Right lung (tissue), 10 donors: ENCODE measurements at places on chromosomes 5 and 9.

GRCh38 chr9:117486426-117486825 lies 71.6 kb upstream of the ASTN2 start:
- no peak for DNase-seq

GRCh38 chr5:10420468-10420867 lies 21.2 kb upstream of the ROPN1L start:
- DNase-seq = no peak

- DNase-seq = no peak
These were observed 1.7 kb upstream of the NTMT1 start for GRCh38 chr9:129624168-129624759.

DNA sequence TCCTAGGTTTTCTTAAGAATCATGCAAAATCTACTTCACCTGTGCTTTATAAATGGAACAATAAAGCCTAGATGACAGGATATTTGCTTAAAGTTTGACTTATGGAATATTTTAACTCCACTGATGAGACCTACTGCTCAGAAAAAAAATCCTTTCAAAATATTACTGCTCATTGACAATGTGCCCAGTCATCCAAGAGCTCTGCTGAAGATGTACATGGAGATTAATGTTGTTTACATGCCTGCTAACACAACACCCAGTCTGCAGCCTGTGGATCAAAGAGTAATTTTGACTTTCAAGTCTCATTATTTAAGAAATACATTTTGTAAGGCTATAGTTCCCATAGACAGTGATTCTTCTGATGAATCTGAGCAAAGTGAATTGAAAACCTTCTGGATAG lies 889.6 kb downstream of the CDH18 start:
- no peak for DNase-seq

DNA sequence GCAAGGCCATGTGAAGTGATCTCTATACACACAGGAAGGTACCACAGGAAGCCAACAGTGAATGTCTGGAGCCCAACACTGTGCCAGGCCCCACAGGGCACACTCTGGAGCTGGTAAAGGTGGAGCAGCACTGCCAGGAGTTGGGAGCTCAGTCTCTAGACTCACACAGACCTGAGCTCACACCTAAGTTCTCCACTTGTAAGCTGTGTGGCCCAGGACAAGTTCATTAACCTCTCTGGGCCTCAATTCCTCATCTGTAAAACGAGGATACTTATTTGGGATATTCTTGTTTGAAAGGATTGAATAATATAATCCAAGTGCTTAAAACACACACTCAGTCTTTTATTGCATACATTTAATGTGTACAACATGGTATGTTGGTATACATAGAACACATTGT lies 60.6 kb upstream of the IQGAP2 start:
- DNase-seq = no peak

- no peak for DNase-seq
These were observed 716 bp downstream of the TMEM171 start for GRCh38 chr5:73121119-73121463.

GRCh38 chr9:115794921-115795475 lies 358.6 kb upstream of the PAPPA start:
- no peak for DNase-seq

DNA sequence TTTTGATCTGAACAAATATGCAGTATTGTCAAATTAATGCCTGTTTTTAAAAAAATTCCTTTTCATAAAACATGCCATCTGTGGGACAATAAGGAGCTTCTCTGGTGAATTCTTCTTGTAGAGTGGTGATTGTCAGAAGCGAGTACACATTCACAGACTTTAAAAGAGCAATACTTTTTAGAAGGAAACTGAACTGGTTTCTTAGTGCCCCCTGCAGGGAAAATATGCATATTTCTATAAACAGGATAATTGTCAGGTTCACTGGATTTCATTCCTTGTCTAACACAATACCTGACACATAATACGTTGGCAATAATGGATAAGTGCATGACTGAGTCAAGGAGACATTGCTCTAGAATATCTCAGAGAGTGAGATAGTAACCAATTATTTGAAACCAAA lies 133.7 kb downstream of the KIF4B start:
- DNase-seq = no peak

DNA sequence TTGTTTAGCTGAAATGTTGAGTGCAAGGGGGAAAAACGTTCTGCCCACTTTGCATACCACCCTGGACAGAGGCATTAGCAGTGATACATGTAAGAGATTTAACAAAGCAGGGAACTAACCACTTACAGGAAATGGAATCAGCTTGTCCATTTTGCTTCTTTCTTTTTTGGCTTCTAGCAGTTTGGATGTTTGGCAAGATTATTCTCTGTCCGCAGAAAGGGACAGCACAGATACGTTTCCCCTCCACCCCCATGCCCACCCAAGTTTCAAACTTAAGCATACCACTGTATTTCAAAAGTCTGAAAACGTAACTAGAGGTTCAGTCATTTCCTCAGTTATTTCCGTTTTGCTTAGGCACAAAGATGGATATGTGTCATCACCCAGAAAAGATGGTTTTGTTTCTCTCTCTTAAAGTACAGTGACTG lies 118.4 kb downstream of the GDNF start:
- no peak for DNase-seq

- DNase-seq = no peak
These were observed 5.8 kb downstream of the MACROH2A1 start for GRCh38 chr5:135393229-135393628.

GRCh38 chr9:84123648-84124406 lies 143.2 kb downstream of the RMI1 start:
- DNase-seq = no peak

DNA sequence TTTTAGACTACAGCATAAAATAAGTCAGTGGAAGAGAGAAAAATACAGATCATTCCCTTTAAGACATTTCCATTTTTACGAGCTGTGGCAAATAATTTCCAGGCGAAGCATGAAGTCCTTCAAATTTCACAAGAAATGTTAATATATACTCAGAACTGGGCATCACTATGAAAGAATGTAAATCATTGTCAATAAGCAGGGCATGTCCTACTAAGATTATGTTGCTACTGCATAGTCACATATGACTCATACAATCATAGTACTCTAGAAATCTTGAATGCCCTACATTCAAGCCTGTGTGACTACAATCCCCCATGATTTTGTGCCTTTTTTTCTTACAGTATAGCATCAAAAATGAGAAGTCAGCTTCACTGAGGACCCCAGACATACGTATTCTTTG lies 485.2 kb upstream of the FTMT start:
- no peak for DNase-seq

DNA sequence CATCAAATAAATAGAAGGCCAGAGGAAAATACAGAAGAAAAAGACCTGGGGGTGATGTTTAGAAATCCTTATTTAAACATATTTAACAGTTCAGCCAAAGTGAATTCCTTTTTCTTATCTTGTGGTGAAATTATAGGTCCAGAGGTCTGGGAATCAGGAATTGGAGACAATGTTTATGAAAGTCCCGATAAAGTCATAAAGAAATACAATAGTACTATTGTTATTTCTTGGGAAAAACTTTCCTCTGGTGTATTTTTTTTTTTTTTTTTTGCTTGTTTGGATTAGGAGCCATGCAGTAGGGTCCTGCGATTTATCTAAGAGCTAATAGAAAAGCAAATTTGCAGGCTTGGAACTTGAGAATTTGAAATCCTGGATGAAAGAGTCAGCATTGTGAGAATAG lies 426 bp downstream of the C7 start:
- DNase-seq = no peak

- no peak for DNase-seq
These were observed 47.5 kb downstream of the COL27A1 start for GRCh38 chr9:114202849-114203248.

DNA sequence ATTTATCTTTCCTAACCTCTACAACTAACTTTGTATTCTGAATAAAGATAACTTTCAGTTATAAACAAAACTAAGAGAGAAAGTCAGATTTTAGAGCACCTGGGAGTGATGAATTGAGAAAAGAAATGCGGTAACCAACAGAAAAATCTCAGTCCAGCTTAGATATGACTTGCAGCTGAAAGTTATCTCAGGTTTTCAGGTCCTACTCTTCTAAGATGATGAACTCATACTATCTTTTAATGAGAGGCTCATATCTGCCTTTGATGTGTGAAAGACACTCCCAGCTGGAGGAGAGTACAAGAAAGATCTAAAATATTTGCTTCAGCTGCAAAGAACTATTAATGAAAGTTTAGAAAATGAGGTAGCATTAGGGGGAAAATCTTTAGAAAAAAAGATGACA lies 190.5 kb downstream of the DENND1A start:
- no peak for DNase-seq

GRCh38 chr5:145903867-145904266 lies 31.1 kb upstream of the GRXCR2 start:
- DNase-seq = no peak

DNA sequence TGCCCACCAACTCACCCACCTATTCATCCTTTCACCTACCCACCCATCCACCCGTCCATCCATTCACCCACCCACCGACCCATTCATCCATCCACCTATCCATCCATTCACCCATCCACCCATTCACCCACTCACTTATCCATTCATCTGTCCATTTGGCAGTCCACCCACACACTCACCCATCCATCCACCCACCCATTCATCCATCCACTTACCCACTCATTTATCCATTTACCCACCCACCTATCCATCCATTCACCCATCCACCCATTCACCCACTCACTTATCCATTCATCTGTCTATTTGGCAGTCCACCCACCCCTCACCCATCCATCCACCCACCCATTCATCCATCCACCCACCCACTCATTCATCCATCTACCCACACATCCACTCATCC lies 278.1 kb upstream of the IRX4 start:
- DNase-seq = no peak

DNA sequence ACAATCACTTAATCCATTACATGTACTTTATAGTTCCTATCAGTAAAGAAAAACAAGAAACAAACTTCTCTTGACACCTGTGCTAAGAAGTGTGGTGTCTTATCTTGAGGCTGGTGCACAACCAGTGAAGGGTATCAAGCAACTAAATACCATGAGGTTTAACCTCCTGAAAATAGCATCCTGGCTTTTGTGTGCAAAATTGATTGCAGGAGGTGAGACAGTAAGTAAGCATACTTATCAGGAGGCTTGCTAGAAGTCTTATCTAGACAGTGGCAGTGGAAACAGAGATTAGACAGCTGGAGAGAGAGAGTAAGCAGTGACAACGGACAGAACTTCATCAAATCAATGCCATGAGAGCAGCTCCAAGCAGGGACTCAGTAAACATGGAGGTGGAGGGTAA lies 730.3 kb downstream of the DNAH5 start:
- DNase-seq = no peak

GRCh38 chr9:36550135-36550534 lies 22.6 kb upstream of the MELK start:
- no peak for DNase-seq

GRCh38 chr5:117488976-117489500 lies 914.4 kb upstream of the SEMA6A start:
- no peak for DNase-seq

- DNase-seq = no peak
These were observed 22.8 kb downstream of the OSTF1 start for GRCh38 chr9:75111019-75111622.

- no peak for DNase-seq
These were observed 82.7 kb upstream of the IL7R start for GRCh38 chr5:35773967-35774366.

- no peak for DNase-seq
These were observed 127.6 kb upstream of the PTCH1 start for GRCh38 chr9:95644377-95644776.

GRCh38 chr9:86549401-86549811 lies 195.2 kb upstream of the TUT7 start:
- DNase-seq = no peak

DNA sequence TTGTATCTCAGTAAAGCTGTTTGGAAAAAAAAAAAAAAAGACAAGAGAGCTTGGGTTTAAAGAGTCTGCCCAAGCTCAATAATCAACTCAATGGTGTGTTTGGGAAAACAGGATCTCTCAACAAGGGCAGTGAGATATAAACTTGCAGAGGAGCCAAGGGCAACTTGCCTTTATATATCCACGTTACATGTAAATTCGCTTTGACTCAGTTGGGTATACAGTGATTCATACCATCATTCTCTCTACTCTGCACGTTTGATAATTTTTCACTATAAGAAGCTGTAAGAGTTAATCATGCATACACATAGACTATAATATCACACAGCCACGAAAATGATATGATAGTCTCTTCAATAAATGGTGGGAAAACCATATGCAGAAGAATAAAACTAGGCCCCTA lies 24.9 kb downstream of the ADAM19 start:
- DNase-seq = no peak

- DNase-seq = no peak
These were observed 69.2 kb upstream of the RPS23 start for GRCh38 chr5:82347201-82347865.

- DNase-seq = no peak
These were observed 401.4 kb upstream of the KLF4 start for GRCh38 chr9:107890921-107891465.

DNA sequence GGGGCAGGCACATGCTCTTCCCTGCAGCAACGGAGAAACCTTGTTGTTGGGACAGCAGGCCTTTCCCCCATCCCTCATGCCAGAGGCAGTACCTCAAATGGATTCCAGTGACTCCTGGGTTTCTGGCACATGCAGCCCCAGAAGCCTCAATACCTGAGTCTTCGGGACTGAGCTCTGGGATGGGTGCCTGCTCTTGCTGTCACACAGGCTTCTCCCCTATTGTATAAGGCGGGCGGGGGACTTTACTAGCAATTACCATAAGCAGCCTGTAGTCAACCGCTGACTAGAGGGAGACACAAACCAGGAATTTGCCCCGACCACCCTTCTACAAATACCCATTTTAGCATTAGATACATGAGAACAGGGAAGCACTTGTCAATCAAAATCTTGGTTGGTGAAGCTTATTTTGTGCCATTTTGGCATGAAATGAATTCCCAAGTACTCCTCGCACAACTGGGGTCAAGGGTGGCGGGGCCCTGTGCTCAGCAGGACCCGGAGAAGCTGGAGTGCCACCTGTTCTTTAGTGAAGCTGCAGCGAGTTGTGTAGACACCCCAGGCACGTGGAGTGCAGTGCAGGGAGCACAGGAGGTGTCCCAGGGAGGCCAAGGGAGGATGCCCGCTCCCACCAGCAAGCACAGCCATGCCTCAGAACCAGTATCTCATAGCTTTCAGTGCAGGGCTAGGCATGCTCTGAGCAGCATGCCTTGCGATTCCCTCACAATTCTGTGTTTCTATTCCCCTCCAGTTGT lies 21.2 kb downstream of the S1PR3 start:
- DNase-seq = no peak

DNA sequence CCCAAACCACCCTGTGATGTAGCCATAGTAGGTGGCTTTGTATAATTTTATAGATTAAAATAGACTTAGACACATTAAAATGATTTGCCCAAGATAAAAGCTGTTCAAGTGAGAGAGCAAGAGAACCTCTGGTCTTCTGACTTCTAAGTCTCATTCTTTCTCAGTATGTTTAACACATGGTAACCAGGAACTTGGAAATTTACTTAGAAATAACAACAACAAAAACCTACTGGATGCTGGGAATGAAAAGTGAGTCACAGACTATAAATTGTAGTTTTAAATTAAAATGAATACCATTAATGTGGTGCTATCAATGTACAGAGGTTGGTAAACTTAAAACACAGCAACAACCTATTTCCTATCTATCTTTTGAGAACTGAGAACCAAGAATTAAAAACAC lies 30.4 kb downstream of the HMGCR start:
- no peak for DNase-seq

- no peak for DNase-seq
These were observed 169.7 kb upstream of the MVB12B start for GRCh38 chr9:126156898-126157297.
